CD4-positive, alpha-beta T cell treated with Interleukin-15 for 4 hours (primary cell): ENCODE measurements at places on chromosomes 1 and 21.

DNA sequence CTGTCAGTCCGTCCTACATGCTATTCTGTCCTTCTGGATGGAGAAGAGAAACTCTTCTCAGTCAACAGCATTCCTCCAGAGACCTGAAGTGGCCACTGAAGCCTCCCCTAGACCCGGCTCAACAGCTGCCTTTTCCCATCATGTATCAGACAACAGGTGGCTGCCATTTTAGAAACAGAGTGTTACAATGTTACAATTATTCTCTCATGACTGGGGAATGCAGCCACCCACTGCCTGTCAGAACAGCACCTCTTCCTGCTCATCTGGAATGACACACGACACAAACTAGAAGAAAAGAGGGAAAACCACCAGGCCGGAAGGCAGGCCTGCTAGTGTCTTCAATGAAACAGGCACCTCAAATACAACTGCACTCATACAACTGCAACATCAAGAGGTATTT, 105.3 kb downstream of the PGBD5 start:
- no peak for DNase-seq

GRCh38 chr1:77281491-77282186, at the start of gene AK5:
Gene AK5 (plus strand): TSS chr1:77282019. CDS start chr1:77282314, 295 bp downstream.
- peak; percentile 26 for DNase-seq

- no peak for DNase-seq
These were observed 77.8 kb downstream of the KCNK2 start for GRCh38 chr1:215160351-215160750.

DNA sequence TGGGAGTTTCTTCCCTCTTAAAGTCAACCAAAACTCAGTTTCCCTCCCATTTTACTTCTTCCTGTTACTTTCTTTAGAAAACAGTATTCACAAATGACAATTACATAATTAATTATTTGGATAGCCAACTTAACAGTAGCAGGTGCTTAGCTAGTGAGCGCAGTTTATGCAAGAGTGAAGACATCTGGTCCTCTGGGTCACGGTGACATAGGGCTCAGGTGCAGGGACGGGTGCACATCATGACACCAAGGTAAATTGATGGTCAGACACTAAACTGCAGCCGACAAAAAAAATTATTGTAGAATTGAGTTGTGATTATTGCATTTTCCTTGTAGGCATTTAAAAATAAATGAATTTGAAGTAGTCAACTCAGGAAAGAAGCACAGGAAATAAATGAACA, 142.0 kb upstream of the KCTD3 start:
- DNase-seq, result no peak

- no peak for DNase-seq
These were observed 15.6 kb downstream of the NIBAN1 start for GRCh38 chr1:184958554-184959353.

- no peak for DNase-seq
These were observed 48.5 kb downstream of the FH start for GRCh38 chr1:241470908-241471590.

DNA sequence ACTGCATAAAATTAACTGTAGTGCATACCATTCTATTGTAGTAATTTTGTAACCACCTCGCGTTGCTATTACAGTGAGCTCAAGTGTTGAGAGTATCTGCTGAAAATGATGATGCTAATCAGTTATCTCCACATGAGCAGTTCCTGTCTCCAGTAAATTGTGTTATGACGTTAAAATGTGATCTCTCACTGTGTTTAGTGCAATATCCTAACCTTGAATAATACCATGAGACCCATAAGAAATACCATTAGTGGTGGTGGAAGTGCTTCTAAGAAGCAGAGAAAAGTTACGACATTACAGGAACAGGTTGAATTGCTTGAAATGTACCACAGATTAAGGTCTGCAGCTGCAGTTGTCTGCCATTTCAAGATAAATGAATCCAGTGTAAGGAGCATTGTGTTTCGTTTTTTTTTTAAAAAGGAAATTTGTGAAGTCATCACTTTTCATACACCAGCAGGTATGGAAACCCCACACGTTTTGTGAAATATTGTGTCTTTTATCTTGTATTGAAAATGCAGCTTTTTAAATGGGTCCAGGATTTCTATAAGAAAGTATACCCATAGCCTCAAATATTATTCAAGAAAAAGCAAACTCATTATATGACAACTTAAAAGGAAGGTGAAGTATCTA, 72.5 kb downstream of the ANGPTL1 start:
- no peak for DNase-seq

- no peak for DNase-seq
These were observed 56.9 kb upstream of the NRIP1 start for GRCh38 chr21:15121655-15122120.

DNA sequence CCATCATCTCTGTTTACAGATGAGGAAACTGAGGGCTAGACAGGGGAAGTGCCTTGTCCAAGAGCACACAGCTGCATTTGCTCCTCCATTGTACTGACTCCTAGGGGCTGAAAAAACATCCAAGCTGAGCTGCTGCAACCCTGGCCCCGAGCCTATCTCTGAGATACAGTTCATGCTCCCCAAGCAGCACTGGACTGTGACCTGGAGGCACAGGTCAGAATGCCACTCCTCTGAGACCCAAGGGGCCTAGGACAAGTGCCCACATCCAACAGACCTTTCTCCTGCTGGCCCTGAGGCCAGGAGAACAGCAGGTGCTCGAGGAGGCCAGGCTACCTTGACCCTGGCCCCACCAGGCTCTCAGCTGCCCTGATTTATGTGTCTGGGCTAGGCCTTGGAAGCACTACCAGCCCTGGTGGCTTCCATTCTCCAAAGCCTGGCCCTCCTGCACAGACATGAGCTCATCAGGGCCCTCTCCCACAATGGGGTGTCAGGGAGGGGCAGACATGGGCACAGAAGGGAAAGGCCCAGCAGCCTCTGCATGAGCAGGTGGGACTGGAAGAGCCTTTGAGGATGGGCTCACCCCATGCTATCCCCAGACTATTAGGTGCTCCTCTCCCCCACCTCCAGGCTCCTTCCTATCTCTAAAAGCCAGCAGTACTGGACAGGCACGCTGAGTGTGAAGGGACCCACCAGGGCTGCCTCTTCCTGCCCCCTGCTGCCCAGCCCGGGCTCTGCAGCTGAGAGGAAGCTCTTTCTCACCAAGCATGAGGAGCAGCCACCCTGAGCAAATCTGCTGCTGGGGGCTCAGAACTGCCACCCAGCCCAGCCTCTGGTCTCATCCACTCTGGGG, 18.8 kb downstream of the ADGRB2 start:
- DNase-seq, result peak; percentile 52

- DNase-seq, result no peak
These were observed 54.3 kb downstream of the KCNK1 start for GRCh38 chr1:233668146-233668724.

DNA sequence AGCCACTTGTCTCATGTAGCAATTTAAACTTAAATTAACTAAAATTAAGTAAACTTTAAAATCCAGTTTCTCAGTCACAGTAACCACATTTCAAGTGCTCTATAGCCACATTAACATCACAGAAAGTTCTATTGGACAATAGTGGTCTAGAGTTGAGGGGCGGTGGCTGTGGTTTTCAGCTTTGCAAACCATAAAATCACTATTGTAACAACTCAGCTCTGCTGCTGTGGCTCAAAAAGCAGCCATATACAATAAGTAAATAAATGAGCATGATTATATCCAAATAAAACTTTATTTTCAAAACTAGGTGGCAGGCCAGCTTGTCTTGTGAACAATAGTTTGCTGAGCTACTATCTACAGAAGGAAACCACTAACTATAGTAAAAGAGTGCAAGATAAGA, 43.4 kb upstream of the C1orf53 start:
- no peak for DNase-seq

- DNase-seq, result no peak
These were observed 42.0 kb downstream of the PRRX1 start for GRCh38 chr1:170705981-170706380.

GRCh38 chr1:169452921-169453320, 25.6 kb upstream of the CCDC181 start:
- no peak for DNase-seq

DNA sequence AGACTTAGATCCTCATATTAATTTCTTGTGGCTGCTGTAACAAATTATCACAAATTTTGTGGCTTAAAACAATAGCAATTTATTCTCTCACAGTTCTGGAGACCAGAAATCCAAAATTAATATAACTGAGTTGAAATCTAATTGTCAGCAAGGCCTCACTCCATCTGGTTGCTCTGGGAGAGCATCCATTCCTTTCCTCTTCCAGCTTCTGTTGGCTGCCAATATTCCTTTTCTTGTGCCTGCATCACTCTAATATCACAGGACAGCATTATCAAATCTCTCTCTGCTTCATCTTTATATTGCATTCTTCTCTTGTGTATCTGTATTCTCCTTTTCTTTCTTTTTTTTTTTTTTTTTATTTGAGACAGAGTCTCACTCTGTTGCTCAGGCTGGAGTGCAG, 9.3 kb downstream of the SLC35A3 start:
- no peak for DNase-seq

- no peak for DNase-seq
These were observed 325.0 kb upstream of the PLXNA2 start for GRCh38 chr1:208569181-208569580.

DNA sequence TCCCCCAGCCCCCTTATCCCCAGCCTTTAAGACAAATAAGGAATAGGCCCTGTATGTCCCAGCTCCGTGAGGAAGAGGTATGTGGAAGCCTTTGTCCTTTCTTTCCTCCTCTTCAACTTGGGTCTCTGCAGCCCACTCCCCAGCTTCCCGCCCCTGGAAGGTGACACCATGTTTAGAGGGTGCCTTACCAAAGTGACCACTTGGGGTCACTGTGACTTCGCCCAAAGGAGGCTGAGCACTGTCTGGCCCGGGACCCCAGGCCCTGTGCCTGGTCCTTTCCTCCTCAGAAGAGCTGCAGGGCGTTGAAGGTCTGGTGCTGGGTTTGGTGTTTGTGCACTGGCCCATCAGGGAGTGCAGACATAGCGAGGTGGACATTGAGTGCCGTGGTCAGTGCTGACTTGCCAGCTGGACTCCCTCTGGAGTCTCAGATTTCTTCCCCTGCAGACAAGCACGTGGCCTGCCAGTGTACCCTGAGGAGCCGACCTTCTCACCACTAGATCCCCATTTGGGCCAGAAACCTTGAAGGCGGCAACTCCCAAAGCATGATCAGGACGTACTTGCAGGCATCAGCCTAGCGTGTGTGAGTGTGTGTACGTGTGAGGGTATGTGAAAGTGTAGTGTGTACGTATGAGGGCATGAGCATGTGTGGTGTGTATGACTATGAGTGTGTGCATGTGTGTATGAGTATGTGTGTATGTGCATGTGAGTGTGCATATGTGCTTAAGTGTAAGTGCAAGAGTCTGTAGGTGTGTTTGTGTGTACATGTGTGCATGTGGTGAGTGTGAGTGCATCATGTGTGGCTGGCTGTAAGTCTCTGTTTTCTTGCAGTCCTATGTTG, 181.4 kb upstream of the KIAA0040 start:
- no peak for DNase-seq
